ENCODE measurements at places on chromosomes 5 and 9.
A peak's percentile ranks its signal among the peaks of the same experiment; 100 is the strongest.

DNA sequence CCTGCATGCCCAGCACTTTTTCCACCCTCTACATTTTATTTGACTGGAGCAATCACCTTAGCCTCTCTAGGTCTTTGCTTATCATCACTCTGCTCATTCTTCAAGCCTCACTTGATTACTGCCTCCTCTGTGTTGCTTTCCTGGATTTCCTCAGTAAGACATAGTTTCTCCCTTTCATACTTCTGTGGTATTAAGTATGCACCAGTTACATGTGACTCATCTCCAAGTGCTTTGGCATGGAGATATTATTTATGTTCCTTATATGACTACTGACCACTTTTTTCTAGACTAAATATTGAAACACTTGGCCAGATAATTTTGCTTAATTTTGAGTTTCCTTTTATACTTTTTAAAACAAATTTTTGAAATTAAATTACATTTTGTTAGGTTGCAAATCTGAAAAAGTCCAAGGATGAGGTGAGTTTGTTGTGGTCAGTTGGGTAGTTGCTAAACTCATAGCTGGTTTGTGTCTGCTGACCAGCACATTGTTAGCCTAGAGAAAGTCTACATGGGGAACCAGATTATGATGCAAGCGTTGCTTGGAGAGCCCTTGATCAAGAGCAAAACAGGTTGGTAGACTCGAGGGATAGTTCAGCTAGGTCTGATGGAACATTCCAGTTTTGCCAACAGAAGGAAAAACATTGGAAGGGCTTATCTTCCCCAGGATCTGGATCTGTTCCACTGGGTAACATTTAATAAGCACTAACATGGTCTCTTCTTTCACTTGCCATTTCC, 140.2 kb downstream of the TMC1 start:
- H3K4me1 ChIP-seq = no peaks in the 10 kb centered on the region
- DNase-seq = no peak
- no peak overlapping the region for H3K27ac ChIP-seq
- no peak overlapping the region for H3K4me3 ChIP-seq
- no peaks in the 10 kb centered on the region for H3K27me3 ChIP-seq

- no peak overlapping the region for H3K4me3 ChIP-seq
- no peaks in the 10 kb centered on the region for H3K36me3 ChIP-seq
- H3K27me3 ChIP-seq = no peaks in the 10 kb centered on the region
- no peak for DNase-seq
Observed at GRCh38 chr5:137462265-137462590, 36.9 kb downstream of the SPOCK1 start.

- H3K36me3 ChIP-seq = no peaks in the 10 kb centered on the region
- no peak overlapping the region for H3K4me3 ChIP-seq
- H3K4me1 ChIP-seq = peaks cover 7% of the 10 kb centered on the region
- H3K27ac ChIP-seq = no peak overlapping the region
- peak; percentile 67 for DNase-seq
Observed at GRCh38 chr9:124809211-124809610, 32.3 kb downstream of the OLFML2A start.

DNA sequence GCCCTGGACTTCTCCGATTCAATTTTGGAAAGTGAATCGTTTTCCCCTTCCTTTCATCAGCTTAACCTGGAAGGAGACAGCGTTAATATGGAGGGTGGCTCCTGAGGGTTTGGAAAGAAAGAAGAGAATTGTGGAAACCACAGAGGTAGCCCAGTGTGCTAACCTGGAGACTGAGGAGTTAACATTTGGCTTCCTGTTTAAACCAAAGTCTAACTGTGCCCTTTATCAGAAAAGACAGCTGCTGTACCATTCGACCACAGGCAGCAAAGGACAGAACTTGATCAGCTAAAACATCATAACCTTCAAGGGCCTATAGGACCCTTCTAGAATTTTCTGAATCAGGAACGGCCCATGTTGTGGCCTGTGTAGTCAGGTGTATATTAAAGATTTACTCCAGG, 735 bp downstream of the IDNK start:
- no peaks in the 10 kb centered on the region for H3K4me1 ChIP-seq
- no peak for DNase-seq

DNA sequence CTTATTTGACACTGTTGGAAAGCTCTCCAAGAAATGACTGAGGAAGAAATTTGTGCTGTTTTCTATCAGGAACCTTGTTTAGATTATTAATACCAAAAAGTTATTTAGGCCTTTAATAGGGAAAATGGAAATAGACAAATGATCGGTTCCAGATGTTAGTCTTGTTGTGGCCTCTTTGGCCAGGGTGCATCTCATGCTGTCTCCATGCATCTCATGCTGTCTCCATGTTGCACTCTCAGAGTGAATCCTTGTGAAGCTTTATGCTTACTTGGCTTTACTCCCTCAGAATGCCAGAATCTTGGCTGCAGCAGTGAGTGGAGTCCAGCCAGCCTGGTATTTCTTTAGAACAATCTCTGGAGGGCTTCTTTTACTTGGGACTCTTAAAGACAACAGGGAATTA, 185.5 kb downstream of the ARHGAP26 start:
- peaks cover 1% of the 10 kb centered on the region for H3K4me1 ChIP-seq
- H3K36me3 ChIP-seq = no peaks in the 10 kb centered on the region
- DNase-seq = no peak
- H3K4me3 ChIP-seq = no peak overlapping the region
- no peak overlapping the region for H3K27ac ChIP-seq
- no peaks in the 10 kb centered on the region for H3K27me3 ChIP-seq

- H3K27ac ChIP-seq = no peak overlapping the region
- H3K27me3 ChIP-seq = no peaks in the 10 kb centered on the region
- H3K4me1 ChIP-seq = peaks cover 10% of the 10 kb centered on the region
- no peak overlapping the region for H3K4me3 ChIP-seq
- no peaks in the 10 kb centered on the region for H3K36me3 ChIP-seq
Observed at GRCh38 chr5:38384396-38384795, 126.0 kb downstream of the EGFLAM start.

DNA sequence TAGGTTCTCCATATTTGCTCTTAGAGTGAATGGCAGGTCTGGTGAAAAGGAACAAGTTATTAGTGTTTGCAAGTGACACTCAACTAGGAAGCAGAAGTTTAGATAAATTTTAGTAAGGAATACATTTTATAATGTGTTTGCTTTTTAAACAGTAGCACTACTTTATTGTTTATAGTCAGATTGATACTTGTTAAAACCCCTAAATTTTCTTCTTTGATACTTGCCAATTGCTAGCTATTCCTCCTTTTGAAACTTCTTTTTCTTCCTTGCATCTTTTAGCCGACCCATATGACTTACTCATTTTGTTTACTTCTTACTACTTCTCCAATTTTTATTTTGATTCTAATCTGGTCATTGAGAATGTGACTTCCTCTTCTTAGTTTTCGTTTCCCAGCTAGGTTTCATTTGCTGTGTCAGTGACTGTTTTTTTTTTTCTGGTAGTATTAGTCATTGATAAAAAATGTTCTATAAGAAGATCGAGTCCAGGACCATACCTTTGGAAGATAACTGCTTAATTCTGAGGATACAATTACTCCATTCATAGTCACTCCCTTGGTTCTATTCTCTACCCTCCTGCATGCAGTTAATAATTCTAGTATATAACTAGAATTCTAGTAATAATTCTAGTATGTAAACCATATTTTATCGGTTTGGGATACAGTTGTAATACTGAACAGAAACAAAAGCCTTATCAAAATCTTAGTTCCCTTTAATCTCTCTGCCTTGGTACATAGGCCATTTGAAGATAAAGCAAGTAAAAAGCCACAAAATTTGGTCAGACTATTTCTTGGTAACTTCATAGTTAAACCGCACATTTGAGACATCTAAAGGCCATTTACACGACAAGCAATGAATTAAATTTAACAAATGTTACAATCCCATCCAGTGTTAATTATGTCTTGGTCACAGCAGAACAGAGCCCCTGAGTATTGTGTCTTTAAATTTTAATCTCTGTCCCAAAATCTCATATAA, 2.8 kb upstream of the RICTOR start:
- H3K4me1 ChIP-seq = no peaks in the 10 kb centered on the region
- DNase-seq = no peak
- no peaks in the 10 kb centered on the region for H3K36me3 ChIP-seq
- no peak overlapping the region for H3K27ac ChIP-seq
- H3K4me3 ChIP-seq = no peak overlapping the region

DNA sequence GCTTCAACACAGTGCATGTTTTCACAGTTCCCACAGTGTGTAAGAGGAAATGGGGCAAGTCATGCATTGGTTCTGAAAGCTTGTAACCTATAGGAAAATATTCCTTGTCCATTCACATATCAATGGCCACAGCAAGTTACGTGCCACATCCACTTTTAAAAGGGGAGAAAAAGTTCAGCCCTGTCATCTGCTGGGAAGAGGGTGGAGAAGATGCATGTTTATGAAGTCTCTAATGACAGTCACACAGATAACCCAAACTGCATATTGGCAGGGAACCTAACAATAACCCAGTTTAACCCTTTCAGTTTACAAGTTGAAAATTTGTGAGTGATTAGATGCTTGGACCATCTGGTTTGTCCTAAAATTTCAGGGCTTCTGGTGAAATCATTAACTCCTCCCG, 159.3 kb downstream of the MTRR start:
- no peaks in the 10 kb centered on the region for H3K4me1 ChIP-seq
- H3K27me3 ChIP-seq = no peaks in the 10 kb centered on the region
- no peak overlapping the region for H3K4me3 ChIP-seq
- H3K27ac ChIP-seq = no peak overlapping the region

GRCh38 chr5:15968993-15969392, 210.6 kb downstream of the MARCHF11 start:
- H3K4me3 ChIP-seq = no peak overlapping the region
- H3K27me3 ChIP-seq = no peaks in the 10 kb centered on the region
- H3K36me3 ChIP-seq = no peaks in the 10 kb centered on the region
- no peak for DNase-seq
- H3K4me1 ChIP-seq = no peaks in the 10 kb centered on the region
- no peak overlapping the region for H3K27ac ChIP-seq

DNA sequence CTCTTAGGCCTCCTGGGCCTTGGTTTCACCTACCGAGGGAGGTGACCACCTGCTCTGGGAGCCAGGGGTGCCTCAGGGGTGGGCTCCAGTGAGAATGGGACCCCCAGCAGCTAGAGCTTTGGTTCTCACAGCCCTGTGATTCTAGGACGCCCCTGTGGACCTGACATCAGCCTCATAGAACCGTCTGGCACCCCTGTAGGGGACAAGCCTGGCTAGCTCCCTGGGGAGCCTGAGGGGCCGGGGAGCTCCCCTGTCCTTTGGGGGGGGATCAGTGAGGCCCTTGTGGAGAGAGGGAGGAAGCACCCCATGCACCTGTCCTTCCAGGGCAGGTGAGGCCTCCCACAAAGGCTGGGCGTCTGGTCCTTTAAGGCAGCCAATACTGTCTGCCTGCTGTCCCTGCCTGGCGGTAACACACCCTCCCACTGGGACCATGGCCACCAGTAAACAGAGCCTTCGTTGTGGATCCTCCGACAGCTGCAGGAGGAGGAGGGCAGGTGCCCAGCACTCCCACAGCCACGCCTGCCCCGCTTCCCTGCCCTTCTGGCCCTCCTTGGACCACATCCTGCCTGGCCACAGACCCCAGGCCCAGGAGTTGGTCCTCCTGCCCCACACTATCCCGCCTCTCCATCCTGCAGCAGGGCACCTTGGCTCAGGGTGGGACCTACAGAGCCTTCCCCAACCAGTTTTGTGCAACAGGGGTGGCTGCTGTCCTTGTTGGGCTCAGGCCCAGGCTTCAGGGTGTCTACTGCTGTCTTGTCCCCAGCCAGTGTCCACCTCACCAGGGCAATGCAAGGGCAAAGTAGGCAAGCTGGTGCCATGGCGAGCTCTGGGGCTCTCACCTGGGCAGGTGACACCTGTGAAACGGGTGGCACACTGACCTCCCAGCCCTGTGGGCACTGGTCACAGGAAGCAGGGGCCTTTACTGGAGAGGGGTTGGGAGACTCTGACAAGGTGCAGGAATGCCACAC, 3.0 kb upstream of the TUBB4B start:
- no peak for DNase-seq
- peaks cover 6% of the 10 kb centered on the region for H3K36me3 ChIP-seq
- H3K27ac ChIP-seq = no peak overlapping the region
- peaks cover 4% of the 10 kb centered on the region for H3K4me1 ChIP-seq

- H3K27me3 ChIP-seq = no peaks in the 10 kb centered on the region
- no peaks in the 10 kb centered on the region for H3K4me1 ChIP-seq
- no peaks in the 10 kb centered on the region for H3K36me3 ChIP-seq
- H3K27ac ChIP-seq = no peak overlapping the region
- H3K4me3 ChIP-seq = no peak overlapping the region
- no peak for DNase-seq
Observed at GRCh38 chr9:26809795-26810194, 82.8 kb downstream of the CAAP1 start.

GRCh38 chr5:88269222-88269771, 652 bp upstream of the TMEM161B start:
- H3K36me3 ChIP-seq = no peaks in the 10 kb centered on the region
- no peaks in the 10 kb centered on the region for H3K4me1 ChIP-seq
- peak overlapping the region; percentile 83 for H3K4me3 ChIP-seq
- DNase-seq = no peak
- no peaks in the 10 kb centered on the region for H3K27me3 ChIP-seq
- H3K27ac ChIP-seq = no peak overlapping the region

- H3K4me3 ChIP-seq = no peak overlapping the region
- H3K27ac ChIP-seq = no peak overlapping the region
Observed at GRCh38 chr5:133521801-133522200, 90.5 kb downstream of the FSTL4 start.

GRCh38 chr5:1815881-1816292, 14.7 kb downstream of the NDUFS6 start:
- H3K27ac ChIP-seq = no peak overlapping the region
- H3K27me3 ChIP-seq = no peaks in the 10 kb centered on the region
- peaks cover 8% of the 10 kb centered on the region for H3K36me3 ChIP-seq

GRCh38 chr9:77464661-77465060, 183.5 kb downstream of the GNA14 start:
- H3K27me3 ChIP-seq = no peaks in the 10 kb centered on the region
- no peak overlapping the region for H3K4me3 ChIP-seq
- H3K36me3 ChIP-seq = no peaks in the 10 kb centered on the region
- H3K4me1 ChIP-seq = peaks cover 10% of the 10 kb centered on the region

DNA sequence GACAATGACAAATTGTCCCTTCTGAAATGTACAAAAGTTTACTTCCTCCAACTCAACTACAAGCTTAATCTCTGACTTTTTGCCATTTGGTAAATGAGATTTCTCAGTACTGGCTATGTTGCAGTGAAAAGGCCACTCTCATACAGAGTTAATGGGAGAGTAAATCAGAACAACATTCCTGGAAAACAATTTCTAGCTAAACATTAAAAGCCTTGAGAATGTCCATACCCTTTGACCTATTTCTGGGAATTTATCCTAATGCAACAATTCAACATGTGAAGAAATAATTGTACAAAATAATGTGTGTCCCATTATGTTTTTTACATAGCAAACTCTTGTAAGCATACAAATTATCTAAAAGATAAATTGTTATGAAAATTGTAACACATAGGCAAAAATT, 56.3 kb upstream of the SPEF2 start:
- H3K36me3 ChIP-seq = no peaks in the 10 kb centered on the region
- H3K27me3 ChIP-seq = no peaks in the 10 kb centered on the region
- no peak for DNase-seq
- H3K4me3 ChIP-seq = no peak overlapping the region
- no peaks in the 10 kb centered on the region for H3K4me1 ChIP-seq

DNA sequence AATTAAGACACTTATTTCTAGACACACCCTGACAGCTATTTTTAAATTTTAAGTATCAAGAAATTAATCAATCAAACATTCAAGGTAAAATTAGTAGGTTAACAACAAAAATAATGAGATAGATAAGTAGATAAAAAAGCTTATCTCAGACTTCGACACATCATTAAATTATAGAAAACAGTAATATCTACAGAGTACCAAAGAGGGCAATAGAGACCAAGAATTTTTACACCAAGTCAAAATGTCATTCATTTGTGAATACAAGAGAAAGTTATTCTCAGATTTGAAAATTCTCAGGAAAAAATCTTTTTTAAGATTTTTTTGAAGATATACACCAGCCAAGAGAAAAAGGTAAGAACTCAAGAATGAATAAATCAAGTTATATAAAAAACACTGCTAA, 445.6 kb downstream of the ACTL7B start:
- H3K36me3 ChIP-seq = no peaks in the 10 kb centered on the region
- DNase-seq = no peak
- H3K4me3 ChIP-seq = no peak overlapping the region
- H3K4me1 ChIP-seq = no peaks in the 10 kb centered on the region
- no peak overlapping the region for H3K27ac ChIP-seq
